Ovary (tissue), 10 donors: ENCODE measurements at places on chromosomes 11 and 22. TPM values are rescaled to one million over a fixed set of nuclear protein-coding genes. Genes with fewer than 3 reads are reported as not detected.

GAS2 gene
- 4.3 TPM for total RNA-seq

MIOX gene
- total RNA-seq = not detected

TBX1 gene
- total RNA-seq = not detected

TNNI2 gene
- 0.61 TPM for total RNA-seq

TSSK2 gene
- not detected for total RNA-seq

ZNF74 gene
- total RNA-seq = 11.6 TPM

ARL14EP gene
- 37.9 TPM for total RNA-seq

CDC45 gene
- not detected for total RNA-seq

OR52I2 gene
- total RNA-seq = not detected

GLYATL2 gene
- total RNA-seq = not detected

CSNK2A3 gene
- total RNA-seq = 1.9 TPM

C11orf16 gene
- total RNA-seq = 0.50 TPM

MS4A3 gene
- total RNA-seq = not detected

PRODH gene
- 1.4 TPM for total RNA-seq

BTG4 gene
- 0.34 TPM for total RNA-seq

MFNG gene
- 4.7 TPM for total RNA-seq

MYEOV gene
- total RNA-seq = 0.66 TPM

CECR2 gene
- total RNA-seq = 2.6 TPM

OR4X1 gene
- not detected for total RNA-seq

PANX1 gene
- total RNA-seq = 11.3 TPM

RTN4RL2 gene
- 2.0 TPM for total RNA-seq

TUBA8 gene
- total RNA-seq = 1.6 TPM

LIF gene
- total RNA-seq = 3.7 TPM
